ENCODE measurements at places on chromosomes 1 and 21.
A peak's percentile ranks its signal among the peaks of the same experiment; 100 is the strongest.

DNA sequence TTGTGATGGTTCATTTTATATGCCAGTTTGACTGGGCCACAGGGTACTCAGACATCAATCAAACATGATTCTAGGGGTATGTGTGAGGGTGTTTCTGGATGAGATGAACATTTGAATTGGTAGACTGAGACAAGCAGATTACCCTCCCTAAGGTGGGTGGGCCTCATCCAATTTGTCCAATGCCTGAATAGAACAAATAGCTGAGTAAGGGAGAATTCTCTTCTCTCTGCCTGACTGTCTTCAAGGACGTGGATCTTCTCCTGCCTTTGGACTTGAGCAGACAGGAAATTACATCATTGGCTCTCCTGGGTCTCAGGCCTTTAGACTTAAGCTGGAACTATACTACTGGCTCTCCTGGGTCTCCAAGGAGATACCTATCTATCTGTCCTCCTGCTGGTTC lies 64.4 kb downstream of the SUSD4 start:
- DNase-seq, result no peak

DNA sequence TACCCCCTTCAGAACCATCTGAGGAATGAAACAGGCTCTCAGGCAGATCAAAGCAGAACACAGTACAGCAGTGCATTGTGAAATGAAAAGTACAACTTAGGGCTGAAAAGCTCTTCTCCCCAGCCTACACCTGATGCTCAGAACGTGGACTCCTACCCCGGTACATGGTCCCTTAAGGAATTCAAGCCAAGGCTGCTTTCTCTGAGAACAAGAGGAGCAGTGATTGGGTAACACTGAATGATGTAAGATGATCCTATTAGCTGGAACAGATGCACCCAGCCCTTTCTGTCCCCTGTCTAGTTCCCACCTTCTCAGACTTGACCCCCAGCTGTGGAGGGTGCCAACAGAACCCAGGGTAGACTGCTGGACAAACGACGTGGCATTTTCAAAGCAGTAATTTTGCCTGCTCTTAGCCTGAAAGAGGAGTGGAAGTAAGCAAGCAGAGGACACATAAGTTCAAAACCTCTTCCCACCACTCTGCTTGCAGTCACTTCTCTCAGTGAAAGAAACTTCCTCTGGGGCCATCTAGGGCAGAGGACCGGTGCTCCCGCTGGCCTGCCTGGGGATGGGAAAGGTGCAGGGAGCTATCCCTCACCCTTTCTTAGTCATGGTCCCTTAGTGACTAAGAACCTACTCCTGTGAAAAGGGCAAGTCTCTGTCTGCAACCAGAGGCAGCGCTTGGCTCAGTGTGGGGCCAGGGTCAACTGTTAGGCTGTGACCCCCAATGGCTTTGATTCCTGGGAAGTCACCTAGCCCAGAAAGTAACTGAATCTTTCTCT lies 72.7 kb downstream of the TRABD2B start:
- no peak for DNase-seq

GRCh38 chr1:241639623-241640148 lies 483 bp downstream of the CHML start:
- peak; percentile 36 for DNase-seq

DNA sequence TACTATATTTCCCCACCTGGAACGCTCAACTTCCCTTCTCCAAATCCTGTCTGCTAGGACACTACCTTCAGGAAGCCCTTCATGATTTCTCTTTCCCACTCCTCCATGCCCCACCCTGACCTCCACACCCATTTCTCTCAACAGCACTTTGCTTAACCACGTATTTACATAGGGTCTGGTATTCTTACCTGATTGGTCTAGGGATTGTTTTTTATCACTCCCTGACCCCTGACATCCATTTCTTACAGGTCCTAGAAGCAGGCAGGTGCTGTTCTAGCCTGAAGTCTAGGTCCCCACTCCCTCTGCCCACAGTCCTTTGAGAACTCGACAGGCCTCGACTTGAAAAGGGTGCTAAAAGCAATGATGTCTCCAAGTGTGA lies 47.5 kb downstream of the DMAP1 start:
- DNase-seq, result no peak

DNA sequence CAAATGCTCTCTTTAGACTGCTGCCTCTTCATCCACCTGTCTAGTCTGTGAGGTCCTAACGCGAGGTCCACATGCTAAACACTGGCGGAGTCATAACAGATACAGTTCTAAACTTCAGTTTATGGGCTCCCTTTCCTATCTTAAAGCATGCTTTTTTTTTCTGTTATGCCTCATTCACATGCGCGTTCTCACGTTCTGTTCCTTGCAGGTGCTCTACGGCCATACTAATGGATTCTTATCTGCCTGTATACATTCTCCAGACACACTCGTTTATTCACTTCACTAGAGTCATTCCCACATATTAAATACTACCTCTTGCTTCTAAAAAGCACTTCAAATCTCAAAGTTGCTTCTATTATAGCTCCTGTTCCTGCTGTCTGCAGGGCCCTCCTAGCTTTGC lies 38.7 kb downstream of the PHC2 start:
- no peak for DNase-seq

DNA sequence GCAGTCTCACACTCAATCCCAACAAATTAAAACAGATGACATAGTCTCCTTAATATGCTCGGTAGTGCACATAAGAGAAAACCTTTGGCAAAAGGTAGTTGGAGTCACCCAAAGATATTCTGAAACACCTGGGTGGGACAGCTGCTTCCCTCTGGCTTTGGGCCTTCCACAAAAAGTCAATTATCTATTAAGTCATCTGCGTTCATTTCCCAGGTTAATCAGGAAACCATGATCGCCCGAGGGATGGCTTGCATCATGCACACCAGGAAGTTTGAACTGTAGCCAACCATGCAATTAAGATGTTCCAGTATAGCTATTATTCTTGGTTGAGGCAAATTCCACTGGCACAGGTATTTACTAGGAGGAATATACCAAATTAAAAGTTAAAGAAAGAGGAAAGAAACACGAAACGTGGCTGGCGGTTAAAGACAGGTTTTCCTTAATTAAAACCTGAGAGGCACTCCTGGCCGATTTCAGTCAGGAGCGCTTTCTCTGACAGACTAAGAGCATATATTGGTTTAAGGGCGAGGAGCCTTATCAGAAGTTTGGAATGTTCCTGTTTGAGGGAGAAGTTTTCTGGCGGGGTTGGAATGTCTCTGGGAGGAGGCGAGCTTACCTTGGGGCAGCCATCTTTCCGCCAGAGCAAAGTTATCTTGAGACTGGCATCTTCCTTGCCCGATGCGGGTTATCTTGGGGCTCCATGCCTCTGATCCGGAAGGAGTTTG lies 19.9 kb downstream of the CLDN17 start:
- DNase-seq, result no peak

GRCh38 chr21:41932576-41933312 lies 21.1 kb downstream of the C2CD2 start:
- DNase-seq, result no peak

- no peak for DNase-seq
These were observed 92.1 kb downstream of the ZFYVE9 start for GRCh38 chr1:52234014-52234413.

DNA sequence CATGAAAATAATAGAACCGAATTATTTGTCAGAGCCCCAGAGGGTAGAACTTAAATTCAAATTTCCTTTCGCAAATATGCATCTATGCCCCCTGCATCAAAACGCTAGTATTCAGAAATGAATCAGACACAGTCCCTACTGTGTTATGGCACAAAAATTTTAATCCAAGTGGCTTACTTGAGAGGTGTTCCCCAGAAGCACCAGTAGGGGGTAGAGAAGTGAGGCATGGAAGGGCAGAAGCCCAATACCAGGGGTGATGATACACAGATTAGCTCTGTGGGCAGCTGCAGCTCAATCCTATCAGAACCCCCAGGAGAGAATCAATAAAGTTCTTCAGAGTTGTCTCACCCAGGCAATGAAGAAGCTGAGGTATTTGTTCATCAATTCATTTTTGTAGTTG lies 342.2 kb downstream of the OMA1 start:
- DNase-seq, result no peak

DNA sequence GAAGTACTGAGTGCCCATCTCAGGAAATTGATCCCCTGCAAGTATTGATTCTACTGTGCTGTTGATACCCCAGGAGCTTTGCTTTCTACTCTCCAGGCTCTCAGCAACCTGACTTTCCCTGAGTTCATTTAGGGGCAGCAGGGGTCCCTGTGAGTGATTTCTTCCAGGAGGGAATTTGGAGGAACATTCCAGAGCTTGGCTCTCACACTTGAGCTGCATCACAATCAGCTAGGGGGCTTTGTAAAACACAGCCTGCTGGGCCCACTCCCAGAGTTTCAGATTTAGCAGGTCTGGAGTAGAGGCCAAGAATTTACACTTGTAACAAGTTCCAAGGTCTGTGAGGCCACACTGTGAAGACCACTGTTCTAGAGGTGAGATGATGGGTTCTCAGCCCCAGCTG lies 16.1 kb upstream of the ACTL8 start:
- DNase-seq, result no peak

DNA sequence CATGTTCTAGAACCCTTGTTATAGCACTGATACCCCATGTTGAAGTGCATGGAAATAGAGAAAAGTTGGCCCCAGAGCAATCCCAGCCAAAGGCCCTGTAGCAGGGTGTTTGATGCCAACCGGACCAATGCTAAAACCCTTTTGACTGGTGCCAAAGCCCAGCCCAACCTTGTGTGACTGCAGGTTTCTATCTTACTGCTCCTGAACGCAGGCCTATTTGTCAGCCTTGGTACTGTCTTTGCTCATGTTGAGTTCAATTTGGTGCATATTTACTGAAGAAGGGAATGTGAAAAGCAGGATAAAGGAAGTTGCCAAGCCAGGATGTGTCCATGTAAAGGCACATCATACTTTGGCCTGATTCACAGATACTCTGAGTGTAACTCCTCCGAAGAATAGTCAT lies 51.7 kb upstream of the NFASC start:
- no peak for DNase-seq

GRCh38 chr1:118300808-118301207 lies 115.8 kb upstream of the SPAG17 start:
- no peak for DNase-seq

DNA sequence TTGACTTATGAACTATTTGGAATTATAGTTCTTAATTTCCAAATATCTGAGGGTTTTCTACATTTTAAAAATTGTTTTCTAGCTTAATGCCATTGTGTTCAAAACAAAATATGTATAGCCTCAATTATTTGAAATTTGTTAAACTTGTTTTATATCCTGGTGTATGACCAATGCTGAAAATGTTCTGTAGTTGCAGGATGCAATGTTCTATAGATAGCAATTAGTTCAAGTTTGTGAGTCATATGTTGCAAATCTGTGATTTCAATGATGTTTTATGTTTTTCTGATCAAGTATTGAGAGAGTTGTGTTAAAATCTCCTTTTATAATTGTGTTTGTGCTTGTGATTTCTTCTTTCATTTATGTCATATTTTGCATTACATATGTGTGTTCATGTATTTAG lies 517.5 kb downstream of the ADGRL2 start:
- DNase-seq, result no peak

- DNase-seq, result peak; percentile 41
These were observed 501 bp downstream of the FBXO6 start for GRCh38 chr1:11664336-11665065.

DNA sequence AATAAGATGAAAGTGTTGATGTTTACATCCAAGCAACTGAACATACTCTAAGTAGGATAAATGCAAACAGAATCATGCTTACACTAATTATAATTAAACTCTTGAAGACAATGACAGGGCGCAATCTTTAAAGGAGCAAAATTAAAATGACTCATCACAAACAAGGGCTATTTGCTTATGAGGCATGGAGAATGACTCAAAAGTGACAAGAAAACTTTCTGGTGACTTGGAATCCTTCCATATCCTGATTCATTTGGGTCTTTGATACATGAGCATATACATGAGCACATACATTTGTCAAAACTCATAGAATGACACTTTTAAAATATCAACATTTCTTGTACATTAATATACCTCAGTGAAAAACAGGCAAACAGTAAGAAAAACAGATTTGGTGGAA lies 1632.3 kb downstream of the KCNT2 start:
- DNase-seq, result no peak

GRCh38 chr1:34639701-34640100 lies 115.1 kb upstream of the GJB5 start:
- no peak for DNase-seq

DNA sequence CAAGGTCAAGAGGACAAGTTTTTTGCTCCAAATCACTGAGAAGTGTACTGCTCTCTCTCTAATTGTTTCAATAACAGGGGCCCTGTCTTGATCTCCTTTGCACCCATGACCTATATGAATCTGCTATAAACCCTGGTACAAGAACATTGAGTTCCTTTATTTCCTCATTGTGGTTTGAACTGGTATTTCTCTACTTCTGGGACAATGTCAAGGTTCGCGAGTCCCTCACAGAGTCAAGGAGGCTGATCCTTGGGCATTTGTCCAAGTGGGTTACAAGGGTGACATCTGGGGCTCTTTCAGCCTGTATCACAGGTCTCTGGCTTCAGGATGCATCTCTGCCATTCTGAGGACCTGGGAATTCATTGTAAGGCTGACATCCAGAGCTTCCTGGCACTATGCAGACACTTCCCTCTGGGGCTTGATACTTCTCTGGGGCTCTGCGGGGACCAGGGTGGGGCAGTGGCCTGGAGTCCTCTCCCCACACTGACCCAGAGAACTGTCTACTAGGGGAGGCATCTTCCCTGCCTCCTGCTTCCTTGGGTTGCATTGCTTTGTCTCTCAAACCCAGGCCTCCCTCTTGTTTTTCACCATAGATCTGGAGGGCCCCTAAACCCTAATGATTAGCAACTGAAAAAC lies 22.5 kb upstream of the ZNF648 start:
- DNase-seq, result no peak

- DNase-seq, result no peak
These were observed 55.6 kb downstream of the TNR start for GRCh38 chr1:175687622-175688415.

DNA sequence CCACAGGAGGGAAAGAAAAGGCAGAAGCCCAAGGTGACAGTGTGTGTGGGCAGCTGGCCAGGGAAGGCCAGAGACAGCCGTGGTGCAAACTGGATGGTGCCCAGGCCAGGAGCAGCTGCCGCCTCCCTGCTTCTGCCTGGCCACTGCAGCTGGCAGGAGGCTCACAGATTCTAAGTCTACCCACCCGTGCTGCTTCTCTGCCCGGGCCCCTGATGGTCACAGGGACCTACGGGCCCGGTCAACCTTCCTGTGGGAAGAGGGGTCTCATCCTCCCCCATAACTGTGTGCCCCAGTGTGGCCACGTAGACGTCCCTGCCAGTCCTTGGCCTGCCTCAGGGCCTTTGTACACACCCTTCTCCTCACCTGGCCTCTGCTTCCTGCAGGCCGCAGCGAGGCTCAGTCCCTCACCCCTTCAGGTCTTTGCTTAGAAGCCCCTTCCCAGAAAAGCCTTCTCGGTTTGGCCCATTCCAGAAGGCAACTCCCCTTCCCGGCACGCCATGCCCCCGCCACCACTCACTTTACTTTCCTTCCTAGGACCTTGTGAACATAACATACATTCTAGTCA lies 192.6 kb upstream of the AJAP1 start:
- DNase-seq, result no peak

GRCh38 chr1:91872559-91873081 lies 13.3 kb downstream of the TGFBR3 start:
- DNase-seq, result no peak

GRCh38 chr1:191222206-191222605 lies 744.5 kb upstream of the BRINP3 start:
- no peak for DNase-seq

All from NCI-H345 (cell line).